NCI-H1417 treated with DMSO at 0.1 percent for 48 hours (cell line): ENCODE measurements at places on chromosomes 6 and 20.

DNA sequence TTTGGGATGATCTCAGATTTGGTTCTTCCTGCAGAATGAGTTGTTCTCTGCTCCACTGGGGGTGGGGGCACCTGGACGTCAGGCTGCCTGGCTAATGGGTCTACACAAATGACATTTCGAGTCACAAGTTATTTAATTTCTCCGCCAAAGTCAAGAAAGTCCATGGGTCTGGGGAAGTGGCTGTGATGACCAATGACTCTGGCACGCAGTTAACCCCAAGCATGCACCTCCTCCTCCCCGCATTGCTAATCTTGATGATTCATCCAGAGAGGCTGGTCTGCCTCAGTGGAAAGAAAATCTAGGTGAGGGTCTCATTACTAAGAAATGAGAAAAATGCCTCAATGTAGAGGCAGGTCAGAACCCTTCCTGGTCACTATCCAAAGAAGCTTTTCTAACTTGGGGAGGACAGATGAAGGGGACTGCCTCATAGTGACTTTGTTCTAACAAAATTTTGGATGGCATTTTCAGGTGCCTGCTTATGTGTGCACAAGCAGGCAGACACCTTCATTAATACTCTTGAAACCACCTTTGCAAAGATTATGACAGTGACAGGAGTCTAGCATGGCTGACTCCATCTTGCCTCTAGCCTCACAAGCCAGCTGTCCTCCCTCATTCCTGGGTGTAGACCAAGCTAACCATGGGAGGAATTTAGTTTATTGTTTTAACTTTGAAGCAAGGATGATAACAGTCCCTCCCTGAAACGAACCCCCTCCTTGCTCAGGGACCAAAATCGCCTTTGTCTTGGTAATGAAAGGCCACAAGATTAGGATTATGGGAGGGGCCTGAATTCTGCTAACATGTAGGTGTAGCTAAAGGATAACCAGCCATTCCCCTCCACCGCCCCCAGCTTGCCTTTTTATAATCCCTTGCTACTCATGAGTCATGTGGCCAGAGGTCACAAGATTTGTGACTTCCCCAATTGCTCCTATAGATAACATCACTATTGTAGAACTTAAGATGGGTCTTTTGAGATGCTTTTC is 98.6 kb upstream of the MRPS10 start:
- no peak for DNase-seq

DNA sequence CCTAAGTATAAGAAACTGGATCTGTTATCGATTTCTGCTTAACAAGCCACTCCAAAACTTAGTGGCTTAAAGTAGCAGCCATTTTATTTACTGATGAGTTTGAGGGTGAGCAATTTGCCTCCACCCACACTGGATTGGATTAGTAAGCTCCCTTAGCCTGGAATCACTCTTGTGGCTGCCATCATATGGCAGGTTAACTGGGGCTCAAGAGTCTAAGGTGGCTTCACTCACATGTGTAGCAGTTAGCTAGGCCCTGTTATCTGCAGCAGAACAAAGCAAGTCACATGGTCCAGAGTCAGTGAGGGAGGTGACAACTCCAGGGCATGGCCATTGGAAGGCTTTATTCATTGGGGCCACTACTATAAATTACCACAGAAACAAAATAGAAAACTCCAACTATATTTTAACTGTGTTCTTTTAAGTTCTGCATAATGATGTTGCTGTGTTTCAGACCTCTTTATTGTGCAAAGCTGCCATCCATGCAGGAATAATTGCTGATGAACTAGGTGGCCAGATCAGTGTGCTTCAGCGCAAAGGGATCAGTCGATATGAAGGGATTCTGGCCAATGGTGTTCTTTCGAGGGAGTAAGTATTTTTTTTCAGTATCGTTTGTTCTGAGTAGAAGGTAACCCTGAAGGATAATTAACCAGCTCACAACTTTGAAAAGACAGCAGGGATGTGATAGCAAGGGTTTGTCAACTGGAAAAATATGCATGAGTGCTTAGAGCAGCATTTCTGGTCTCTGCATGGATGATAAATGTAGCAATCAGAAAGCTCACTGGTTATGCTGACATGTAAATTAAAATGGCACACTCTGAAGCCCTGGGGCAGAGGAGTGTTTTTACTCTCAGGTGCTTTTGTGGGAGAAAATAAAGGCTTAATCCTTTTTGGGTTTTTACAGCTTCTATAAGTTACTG is 49.6 kb downstream of the DCBLD1 start:
- DNase-seq = no peak

GRCh38 chr20:25050082-25050481 is 7.9 kb downstream of the ACSS1 start:
- no peak for DNase-seq

DNA sequence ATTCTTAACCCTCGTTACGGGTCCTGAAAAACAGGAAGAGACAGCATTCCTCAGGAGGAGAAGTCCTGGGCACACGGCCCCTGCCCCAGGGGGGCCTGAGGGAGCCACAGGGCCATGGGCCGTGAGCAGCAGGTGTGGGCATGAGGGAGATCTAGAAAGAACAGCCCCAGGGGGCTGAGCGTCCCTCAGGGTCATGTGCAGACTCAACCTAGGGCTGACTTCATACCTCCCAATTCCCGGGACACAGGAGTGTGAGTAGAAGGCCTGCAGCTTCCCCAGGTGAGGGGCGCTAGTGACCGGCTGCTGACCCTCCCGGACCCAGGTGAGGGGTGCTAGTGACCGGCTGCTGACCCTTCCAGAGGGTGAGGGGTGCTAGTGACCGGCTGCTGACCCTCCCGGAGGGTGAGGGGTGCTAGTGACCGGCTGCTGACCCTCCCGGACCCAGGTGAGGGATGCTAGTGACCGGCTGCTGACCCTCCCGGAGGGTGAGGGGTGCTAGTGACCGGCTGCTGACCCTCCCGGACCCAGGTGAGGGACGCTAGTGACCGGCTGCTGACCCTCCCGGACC is 35.1 kb downstream of the FRMD1 start:
- no peak for DNase-seq

- DNase-seq = no peak
Observed at GRCh38 chr6:42313038-42313437, 95.4 kb upstream of the MRPS10 start.

- peak; percentile 43 for DNase-seq
Observed at GRCh38 chr20:52313341-52313963, 121.9 kb upstream of the ZFP64 start.
